ENCODE measurements at places on chromosomes 4 and X. TPM values are rescaled to one million over a fixed set of nuclear protein-coding genes. Genes with fewer than 3 reads are reported as not detected.

DNA sequence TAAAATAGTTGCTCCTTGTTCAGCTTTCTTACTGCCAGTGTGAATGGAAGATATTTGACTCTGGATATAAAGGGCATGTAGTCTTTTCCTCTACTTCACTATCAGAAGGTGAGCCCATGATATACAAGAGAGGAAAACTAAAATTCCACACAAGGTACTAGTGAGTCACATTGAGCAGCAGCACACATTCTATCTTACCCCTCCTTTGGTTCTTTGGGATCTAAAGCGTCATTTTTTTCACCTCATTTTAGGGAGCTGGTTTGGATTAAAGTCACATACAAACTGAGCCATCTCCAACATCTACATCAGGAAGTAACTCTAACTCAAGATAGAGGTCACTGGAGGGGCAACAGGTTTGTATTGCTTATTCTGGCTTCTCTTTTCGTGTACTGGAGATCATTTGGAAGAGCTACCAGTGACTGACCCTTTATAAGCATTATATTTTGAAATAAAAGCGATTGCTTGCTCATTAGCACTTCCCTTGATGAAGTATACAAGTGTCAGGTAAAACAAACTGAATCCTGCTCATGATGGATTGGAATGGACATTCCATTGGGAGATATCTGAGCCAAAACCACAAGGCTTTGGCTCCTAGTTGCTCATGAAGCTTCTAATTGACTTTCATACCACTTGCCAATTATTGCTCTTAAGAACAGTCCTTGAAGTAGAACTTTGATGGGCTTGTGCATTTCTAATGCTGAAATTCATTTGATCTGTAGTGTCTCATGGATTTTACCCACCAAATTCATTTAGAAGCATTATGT lies 124.1 kb downstream of the SPCS3 start:
- H3K4me3 ChIP-seq: no peak overlapping the region
- H3K27ac ChIP-seq: no peak overlapping the region
- no peaks in the 10 kb centered on the region for H3K4me1 ChIP-seq

SOWAHD gene
- total RNA-seq: not detected

GRCh38 chr4:68951078-68951805 lies at the start of gene UGT2A3:
TSS of gene UGT2A3 (minus strand) at chr4:68951804. CDS start at chr4:68951760, 44 bp downstream.
- H3K27me3 ChIP-seq: no peaks in the 10 kb centered on the region
- no peaks in the 10 kb centered on the region for H3K36me3 ChIP-seq
- no peak for DNase-seq
- H3K27ac ChIP-seq: no peak within 1 kb of the TSS

DNA sequence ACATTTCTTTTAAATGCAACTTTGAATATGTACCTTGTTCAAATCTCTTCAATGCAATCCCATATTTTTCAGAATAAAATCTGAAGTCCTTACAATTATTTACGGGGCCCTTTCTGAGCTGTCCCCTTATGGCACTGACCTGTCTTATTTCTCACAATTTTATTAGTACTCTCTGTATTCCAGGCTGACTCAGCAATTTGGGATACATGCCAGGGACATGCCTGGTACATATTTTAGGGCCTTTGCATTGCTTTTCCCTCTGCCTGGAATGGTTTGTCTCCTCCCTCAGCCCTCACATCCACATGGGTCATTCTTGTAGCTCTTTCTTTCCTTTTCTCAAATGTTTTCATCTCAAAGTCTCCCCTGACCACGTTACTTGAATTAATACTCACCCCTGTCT lies 172.2 kb upstream of the TECRL start:
- H3K4me3 ChIP-seq: no peak overlapping the region
- no peaks in the 10 kb centered on the region for H3K36me3 ChIP-seq
- H3K27me3 ChIP-seq: no peaks in the 10 kb centered on the region

CRMP1 gene
- 5.0 TPM for total RNA-seq

DNA sequence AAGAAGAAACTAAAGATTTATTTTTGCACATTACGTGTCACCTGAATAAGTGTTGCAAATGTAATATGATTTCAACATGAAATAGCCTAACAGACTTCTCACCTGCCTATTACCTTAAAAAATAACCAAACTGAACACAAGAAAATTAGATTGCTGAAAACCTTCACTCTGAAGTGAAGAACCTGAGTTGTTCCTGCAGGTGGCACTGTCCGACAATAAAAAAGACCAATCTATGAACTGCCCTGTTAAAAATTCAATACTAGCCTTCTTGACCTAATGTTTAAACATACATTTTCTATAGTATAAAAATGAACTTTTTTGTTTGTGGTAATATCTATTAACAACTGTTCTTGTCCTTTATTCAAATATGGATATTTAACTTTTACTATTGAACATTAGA lies 69.2 kb upstream of the PNPLA4 start:
- H3K4me3 ChIP-seq: no peak overlapping the region
- H3K4me1 ChIP-seq: no peaks in the 10 kb centered on the region
- no peak overlapping the region for H3K27ac ChIP-seq
- no peaks in the 10 kb centered on the region for H3K27me3 ChIP-seq
- H3K36me3 ChIP-seq: no peaks in the 10 kb centered on the region
- no peak for DNase-seq

POU4F2 gene
- not detected for total RNA-seq

DNA sequence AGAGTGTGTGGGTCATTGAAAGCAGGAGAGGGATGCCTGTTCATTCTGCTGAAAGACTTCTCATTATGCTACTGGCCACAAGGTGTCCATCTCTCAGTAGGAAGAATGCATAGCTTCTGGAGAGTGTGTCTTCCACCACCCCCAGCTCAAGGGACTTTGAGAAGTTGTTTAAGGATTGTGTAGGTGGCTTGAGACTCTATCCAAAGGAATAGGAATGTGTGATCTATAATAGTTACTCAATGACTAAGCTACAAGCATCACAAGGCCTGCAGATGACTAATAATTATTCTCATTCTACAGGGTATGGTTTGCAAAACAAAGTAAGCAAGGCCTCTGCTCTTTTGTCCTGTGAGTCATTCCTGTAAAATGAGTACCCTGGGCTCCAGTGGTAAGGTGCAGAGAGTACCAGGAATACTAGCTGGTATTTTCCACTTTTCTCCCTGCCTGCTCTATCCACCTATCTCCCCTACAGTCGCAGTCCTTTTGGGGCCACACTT lies 279.8 kb upstream of the BOD1L1 start:
- no peak overlapping the region for H3K4me3 ChIP-seq
- H3K27ac ChIP-seq: no peak overlapping the region
- H3K4me1 ChIP-seq: no peaks in the 10 kb centered on the region
- no peaks in the 10 kb centered on the region for H3K36me3 ChIP-seq
- no peaks in the 10 kb centered on the region for H3K27me3 ChIP-seq

ZNF732 gene
- total RNA-seq: 2.3 TPM

DNA sequence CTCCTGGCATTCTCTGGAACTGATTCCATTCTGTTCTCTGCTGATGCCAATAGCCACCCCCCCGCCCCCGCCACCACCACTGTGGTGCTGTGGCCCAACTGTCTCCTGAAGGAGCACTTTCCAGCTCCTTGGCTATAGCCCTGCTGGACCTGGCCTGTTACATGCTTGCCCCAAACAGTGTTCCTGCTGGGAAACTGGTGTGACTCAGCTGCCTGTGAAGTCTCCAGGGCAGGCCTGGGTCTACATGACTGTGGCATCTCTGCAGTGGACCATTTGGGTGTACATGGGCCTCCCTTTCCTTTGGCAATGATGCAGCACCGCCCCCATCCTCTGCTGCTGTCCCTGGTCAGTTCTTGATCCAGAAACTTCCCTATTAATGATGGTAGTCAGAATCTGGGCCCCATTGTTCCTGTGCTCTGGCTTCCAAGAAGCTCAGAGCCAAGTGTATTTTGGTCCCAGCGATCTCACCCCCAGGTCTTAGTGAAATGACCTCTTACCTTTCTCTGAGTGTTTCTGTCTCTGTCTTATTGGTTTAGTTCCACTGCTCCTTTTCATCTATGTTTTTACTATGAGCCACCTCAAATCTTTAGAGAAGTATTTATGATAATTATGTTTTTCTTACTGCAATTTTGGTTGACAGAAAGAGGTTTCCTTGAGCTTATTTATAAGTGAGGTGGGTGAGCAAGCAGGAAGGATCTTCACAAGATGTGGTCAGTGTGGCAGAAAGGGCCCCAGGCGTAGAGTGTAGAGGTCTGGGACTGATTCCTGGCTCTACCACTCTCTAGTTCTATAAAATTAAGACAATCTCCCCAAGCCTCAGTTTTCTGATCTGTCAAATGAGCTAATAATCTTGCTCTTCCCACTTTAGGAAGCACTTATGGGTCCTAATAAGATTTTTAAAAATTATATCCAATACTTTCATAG lies 210.7 kb upstream of the EOLA2 start:
- H3K36me3 ChIP-seq: no peaks in the 10 kb centered on the region
- no peaks in the 10 kb centered on the region for H3K4me1 ChIP-seq
- H3K27ac ChIP-seq: no peak overlapping the region

GRCh38 chr4:141599853-141600252 lies 36.5 kb upstream of the IL15 start:
- H3K27me3 ChIP-seq: no peaks in the 10 kb centered on the region
- DNase-seq: no peak
- H3K36me3 ChIP-seq: no peaks in the 10 kb centered on the region
- H3K4me3 ChIP-seq: no peak overlapping the region
- H3K4me1 ChIP-seq: no peaks in the 10 kb centered on the region
- no peak overlapping the region for H3K27ac ChIP-seq

SH2D1A gene
- total RNA-seq: 2.1 TPM
